WTC11 (cell line): ENCODE measurements at places on chromosomes 5 and 9. TPM values are rescaled to one million over a fixed set of nuclear protein-coding genes. Genes with fewer than 3 reads are reported as not detected.

- DNase-seq: no peak
These were observed 89.7 kb upstream of the CCDC152 start for GRCh38 chr5:42666869-42667268.

DNA sequence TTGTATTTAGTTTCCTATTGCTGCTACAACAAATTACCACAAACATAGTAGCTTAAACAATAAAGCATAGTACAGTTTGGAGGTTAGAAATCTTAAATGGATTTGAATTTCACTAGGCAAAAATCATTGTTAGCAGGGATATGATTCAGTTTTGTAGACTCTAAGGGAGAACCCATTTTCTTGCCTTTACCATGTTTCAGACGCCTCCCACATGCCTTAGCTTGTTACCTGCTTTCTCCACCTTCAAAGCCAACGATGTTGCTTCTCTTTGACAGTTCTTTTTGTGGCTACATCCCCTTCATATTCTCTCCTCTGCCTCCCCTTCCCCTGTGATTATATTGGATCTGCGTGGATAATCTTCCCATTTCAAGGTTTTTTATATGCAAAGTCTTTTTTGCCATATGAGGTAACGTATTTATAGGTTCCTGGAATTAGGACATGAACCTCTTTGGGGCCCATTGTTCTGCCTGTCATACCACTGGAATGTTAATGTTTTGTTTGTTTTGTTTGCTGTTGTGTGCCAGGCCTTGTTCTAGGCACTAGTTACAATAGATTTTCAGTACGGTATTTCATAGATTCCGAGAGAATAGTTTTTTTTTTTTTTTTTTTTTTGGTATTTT is 54.1 kb downstream of the UHRF2 start:
- DNase-seq: no peak

GRCh38 chr9:34986540-34987047 is 3.0 kb upstream of the DNAJB5 start:
- DNase-seq: peak; percentile 37

- DNase-seq: no peak
These were observed 84.7 kb downstream of the HSD17B3 start for GRCh38 chr9:96217294-96217707.

The DMGDH gene
- total RNA-seq: 0.21 to 0.37 TPM (median 0.35 TPM) in 3 replicates

DNA sequence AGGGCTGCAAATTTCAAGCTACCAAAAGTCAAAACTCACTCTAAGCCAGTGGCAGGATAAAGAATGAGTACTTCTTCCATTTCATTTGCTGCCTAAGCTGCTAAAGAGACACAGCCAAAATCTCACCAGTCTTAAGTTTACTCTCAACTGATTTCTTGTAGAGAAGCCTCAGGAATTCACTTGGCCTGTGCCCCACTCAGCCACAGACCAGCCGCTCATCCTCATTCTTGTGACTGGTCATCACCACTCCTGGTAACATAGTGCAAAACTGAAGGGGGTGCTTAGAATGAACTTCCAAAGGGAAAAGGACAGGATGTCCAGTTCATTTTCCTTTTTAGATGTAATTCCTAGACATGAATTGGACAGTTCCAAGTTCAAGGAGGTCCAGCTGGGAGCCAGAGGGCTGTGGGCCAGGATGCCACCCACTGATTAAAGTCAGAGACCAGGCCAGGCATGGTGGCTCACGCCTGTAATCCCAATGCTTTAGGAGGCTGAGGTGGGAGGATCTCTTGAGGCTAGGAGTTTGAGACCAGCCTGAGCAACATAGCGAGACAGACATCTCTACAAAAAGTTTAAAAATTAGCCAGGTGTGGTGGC is 72.7 kb upstream of the RANBP3L start:
- no peak for DNase-seq

DNA sequence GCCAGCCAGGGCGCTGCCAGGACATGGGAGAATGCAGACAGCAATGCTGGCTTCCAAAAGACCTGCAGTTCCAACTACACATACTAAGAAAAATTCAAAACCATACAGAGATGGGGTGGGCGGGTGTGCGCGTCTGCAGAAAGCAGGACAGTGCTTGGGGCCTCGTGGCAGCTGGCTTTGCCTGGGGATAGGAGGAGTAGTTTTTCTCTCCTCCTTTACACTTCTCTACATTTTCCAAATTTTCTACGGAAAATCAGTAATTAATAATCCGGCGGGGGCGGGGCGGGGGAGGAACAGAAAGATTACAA is 43.6 kb upstream of the SARDH start:
- no peak for DNase-seq

- DNase-seq: no peak
These were observed 13.9 kb downstream of the ZCCHC9 start for GRCh38 chr5:81315336-81315735.

GRCh38 chr5:103375350-103375749 is 116.8 kb downstream of the MACIR start:
- no peak for DNase-seq

DNA sequence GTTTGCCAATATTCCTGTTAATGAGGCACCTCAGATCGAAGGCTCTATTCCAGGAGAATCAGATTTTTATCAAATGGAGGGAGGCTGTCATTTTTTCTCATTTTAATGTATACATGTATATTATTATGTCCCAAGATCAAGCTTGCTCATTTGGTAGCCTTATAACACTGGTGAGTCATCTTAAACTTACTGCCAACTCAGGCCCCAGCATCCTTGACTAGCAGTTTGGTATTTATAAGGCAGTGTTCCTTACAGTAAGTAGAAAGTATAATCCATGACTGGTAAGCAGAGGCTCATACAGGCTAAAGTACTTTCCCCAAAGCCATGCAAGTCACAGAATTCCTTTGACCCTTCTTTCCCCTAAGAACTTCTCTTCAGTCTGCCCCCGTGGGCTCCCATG is 90.7 kb upstream of the NR3C1 start:
- DNase-seq: no peak

- DNase-seq: no peak
These were observed 393.4 kb upstream of the ST8SIA4 start for GRCh38 chr5:101296477-101296876.

The EIF4E1B gene
- total RNA-seq: 0.74 to 1.3 TPM (median 1.1 TPM) in 3 replicates

DNA sequence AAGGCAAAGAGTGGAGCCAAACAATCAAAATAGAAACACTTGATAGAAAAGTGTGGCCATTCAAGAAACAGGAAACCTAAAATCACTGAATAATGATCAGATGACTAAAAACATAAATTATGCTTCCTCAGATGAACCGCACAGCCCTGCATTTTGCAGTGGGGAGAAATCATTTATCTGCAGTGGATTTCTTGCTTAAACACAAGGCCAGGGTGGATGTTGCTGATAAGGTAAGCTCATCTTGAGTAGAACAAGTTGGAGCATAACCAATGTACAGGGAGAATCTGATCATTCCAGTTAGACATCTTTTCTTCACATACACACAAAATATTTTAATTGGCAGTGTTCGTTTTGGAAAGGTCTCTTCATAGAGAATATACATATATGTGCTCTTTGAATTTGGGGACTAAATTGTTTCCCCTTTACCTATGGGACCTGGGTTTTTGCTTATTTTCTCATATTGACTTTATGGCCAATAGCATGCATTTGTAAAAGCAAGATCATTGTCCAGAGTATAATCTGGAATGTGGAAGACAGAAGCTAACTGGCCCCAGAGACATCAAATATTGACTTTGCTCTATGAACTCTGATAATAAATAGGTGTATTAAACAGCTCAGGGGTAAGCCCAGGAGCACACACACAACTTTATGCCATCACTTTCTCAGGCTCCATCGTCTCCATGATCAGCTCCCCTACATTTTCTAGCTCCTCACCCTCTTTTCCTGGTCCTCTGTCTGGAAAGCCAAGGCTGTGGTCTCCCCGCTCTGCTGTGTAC is 9.1 kb downstream of the ANKDD1B start:
- no peak for DNase-seq

The MTMR12 gene
- 34.9 to 42.7 TPM (median 37.2 TPM) in 3 replicates for total RNA-seq

DNA sequence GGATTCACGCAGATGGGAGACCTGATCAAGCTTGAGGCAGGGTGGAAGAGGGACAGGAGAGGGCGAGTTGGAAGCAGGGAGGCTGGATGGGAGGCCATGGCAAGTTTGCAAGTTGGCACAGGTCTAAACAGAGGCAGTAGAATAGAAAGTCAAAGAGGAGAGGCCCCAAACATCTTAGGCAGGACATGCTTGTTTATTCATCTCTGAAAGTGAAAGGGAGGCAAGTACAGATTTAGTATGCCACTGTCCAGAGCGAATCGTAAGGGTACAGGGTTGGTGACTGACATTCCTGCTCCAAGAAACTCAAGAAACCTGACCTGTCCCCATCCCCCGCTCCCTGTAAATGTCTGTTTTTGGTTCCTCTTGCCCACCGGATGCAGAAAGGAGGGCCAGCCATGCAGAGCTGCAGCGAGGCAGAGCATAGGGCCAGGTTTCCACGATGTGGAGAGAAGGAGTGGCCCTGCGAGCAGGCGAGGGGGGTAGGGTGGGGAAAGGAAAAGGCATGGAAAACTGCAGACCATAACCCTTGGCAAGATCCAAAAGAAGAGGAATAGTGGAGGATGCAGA is 96.2 kb upstream of the BOD1 start:
- DNase-seq: no peak

DNA sequence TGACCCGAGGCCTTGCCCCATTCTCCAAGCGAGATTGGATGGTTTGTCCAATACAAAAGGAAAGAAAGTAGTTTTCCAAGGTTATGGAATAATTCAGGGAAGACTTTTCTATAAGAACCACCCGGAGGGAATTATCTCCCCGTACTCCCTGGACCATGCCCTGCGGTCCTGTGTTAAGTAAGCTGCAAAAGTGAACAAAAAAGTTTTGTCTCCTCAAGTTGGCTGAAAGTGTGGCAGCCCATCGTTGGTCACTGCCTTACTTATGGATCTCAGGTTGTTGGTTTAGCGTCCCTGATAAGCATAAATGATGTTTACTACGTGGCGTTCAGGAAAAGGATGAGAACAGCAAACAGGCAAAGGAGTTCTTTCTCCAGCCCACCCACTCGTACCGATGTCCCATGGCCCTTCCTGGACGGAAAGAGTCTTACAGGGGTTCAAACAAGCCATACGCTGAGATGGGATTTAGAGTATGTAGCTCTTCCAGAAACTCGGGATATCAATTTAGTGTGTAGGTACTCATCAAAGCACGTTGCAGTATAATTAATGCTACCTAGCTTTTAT is 413 bp upstream of the AUH start:
- no peak for DNase-seq

DNA sequence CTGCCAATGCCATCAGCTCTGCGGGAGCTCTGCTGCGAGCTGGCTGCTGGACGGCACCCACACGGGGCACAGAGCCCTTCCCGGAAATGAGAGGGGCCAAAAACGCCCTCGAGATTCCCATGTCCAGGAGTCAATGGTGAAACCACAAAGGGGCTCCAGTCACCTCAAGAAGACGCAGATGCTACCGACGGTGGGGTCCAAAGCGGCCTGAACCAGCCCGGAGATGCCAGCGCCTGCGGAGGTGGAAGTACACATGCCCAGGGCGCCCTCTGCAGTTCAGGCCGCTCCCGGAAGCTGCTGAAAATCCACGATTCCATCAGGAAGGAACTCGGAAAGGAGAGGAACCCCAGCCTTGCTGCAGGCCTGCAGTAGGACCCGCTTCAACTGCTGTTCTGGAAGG is 82.4 kb upstream of the SELENOP start:
- peak; percentile 88 for DNase-seq

DNA sequence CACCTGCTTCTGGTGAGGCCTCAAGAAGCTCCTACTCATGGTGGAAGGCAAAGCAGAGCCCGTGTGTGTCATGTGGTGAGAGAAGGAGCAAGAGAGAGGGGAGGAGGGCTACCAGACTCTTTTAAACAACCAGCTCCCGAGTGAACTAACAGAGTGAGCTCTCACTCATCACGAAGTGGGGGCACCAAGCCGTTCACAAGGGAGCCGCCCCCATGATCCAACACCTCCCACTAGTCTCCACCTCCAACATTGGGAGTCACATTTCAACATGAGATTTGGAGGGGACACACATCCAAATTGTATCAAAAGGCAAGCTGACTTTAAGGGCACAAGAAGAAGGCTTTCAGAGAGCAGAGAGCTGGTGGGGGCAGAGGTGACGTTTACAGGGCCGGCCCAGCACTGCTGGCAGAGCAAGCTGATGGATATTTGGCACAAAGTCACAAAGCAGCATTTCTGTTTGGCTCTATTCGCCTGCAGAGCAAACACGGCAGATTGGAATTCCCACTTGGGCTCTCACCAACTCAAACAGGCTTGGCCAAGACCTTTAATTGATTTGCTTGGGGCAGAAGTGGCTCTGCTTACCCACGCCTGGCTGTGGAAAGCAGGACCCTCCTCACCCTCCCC is 20.0 kb downstream of the PITX1 start:
- DNase-seq: no peak

The PCA3 gene
- total RNA-seq: not detected in 3 replicates
